Activated T-cell treated with anti-CD3 and anti-CD28 coated beads, Interleukin-2, amount 50 U/mL, for 24 hours (primary cell): ENCODE measurements at places on chromosomes 5 and 9.

- DNase-seq, result no peak
Measured at GRCh38 chr5:67552773-67553172, 356.2 kb upstream of the CD180 start.

- DNase-seq, result no peak
Measured at GRCh38 chr5:54156577-54156976, 153.8 kb downstream of the ARL15 start.

- no peak for DNase-seq
Measured at GRCh38 chr5:123856766-123857165, 344.8 kb downstream of the CSNK1G3 start.

- no peak for DNase-seq
Measured at GRCh38 chr5:74136276-74136825, 504.2 kb downstream of the ENC1 start.

- DNase-seq, result peak; percentile 62
Measured at GRCh38 chr9:21994556-21995005, at the start of gene CDKN2B-AS1. CDKN2B-AS1 (plus strand) TSS chr9:21994791.

DNA sequence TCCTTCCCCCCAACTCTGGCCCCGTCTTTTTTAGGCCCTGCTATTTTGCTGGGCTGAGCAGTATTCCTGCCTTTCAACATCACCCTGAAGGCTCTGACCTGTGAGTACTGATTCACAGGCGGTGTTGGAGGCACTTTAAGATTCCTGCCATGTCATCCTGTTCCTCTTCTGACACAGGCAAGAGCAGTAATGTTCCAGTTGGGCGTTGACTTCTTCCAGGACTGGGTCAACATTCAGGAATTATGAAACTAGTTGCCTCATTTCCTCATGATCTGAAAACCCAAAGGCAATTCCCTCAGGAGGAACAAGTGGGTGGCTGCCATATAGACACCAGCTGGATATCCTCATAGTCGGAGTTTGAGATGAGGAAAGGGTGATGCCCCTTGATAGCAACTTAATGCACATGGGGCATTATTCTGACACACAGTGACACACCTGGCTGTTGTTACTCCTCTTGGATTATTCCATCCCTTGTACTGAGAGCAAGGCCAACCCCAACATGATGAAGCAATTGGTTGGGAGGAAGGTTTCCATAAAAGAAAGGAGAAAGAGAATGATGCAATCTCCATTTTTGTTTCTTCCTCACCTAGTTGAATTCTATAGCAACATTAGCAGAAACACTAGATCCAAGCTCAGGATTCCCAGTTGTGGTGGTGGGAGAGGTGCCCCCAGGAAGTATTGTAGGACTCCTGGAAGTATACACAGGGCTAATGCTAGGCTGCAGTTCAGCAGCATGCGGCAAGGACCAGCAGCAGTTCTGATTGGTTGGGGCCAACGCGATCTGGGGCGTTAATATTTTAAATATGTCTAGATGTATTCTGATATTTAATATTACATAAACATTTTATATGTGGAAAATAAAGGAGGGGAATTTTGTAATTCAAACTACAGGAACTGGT lies 19.6 kb upstream of the GLRX start:
- no peak for DNase-seq
